ENCODE measurements at places on chromosomes 16 and 17.

- DNase-seq: no peak
Measured at GRCh38 chr17:19723964-19724363, 7.6 kb upstream of the SLC47A2 start.

DNA sequence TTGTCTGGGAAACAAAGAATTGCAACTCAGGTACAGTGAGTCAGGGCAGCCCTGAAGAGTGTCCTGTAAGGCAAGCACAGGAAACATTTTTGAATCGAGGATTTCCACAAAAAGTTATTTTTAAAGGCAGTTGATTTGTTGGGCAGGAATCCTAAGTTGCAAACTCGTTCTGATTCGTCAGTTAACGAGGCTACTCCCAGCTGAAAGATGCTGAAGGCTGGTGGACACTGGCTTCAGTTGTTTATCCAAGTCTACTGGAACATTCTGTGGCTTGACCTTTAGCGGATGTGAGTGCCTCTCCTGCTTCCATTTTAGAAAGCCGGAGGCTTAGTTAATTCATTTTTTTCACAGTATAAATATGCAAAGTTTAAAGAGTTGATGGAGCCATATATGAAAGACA is 84.2 kb downstream of the KCNJ12 start:
- DNase-seq: no peak

GRCh38 chr16:10039220-10040096 is 142.8 kb downstream of the GRIN2A start:
- peak; percentile 46 for DNase-seq

- no peak for DNase-seq
Measured at GRCh38 chr16:1330260-1330914, 3.1 kb upstream of the BAIAP3 start.

DNA sequence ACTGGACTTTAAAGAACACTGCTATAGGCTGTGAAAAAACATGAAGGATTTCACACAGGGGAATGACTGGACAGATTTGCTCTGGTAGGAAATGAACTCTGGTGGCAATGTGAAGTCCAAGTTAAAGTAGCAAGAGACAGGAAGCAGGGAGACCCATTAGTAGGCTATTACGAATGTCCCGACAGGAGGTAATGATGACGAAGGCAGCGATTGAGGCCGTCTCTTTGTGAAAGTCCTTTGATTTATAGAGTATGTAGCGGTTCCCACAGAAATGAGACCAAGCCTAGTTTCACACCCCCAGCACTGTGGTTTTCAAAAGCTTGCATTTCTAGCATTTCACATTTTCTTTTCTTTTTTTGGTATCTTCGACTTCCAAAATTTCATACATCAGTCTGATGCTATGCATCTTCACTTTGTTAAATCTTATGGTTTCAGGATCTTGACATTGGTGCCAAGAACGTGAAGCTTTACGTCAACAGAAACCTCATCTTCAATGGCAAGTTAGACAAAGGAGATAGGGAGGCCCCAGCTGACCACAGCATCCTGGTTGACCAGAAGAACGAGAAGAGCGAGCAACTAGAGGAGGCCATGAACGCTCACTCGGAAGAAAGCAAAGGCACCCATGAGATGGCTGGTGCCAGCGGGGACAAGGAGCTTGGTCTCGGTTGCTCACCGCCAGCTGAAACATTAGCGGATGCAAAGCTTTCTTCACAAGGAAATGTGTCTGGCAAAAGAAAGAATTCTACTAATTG is 189.8 kb downstream of the KATNIP start:
- no peak for DNase-seq

DNA sequence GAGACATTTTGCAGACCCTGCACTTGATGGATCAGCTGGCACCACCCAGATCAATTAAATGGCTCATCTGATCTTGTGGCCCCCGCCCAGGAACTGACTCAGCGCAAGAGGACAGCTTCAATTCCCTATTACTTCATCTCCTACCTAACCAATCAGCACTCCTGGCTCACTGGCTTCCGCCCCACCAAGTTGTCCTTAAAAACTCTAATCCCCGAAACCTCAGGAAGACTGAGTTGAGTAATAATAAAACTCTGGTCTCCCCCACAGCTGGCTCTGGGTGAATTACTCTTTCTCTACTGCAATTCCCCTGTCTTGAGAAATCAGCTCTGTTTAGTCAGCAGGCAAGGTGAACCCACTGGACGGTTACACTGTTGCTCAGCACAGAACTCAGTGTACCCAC is 23.6 kb downstream of the SPPL2C start:
- DNase-seq: no peak

DNA sequence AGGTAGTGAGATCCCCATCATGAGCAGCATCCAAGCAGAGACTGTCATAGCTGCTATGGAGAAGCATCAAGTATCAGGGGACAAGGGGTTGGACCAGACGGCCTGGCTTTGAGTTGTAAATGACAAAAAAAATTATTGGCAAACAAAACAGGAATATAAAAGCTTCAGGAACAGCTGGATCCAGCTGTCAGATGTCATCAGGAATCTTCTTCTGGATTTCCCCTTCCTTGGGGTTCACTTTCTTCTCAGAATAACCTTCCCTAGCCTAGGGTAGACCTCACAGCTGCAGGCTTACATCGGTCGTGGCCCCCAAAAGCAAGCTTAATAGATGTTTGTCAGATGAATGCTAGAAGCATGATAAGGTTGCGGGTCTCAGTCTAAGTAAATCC is 17.2 kb upstream of the RAI1 start:
- no peak for DNase-seq

DNA sequence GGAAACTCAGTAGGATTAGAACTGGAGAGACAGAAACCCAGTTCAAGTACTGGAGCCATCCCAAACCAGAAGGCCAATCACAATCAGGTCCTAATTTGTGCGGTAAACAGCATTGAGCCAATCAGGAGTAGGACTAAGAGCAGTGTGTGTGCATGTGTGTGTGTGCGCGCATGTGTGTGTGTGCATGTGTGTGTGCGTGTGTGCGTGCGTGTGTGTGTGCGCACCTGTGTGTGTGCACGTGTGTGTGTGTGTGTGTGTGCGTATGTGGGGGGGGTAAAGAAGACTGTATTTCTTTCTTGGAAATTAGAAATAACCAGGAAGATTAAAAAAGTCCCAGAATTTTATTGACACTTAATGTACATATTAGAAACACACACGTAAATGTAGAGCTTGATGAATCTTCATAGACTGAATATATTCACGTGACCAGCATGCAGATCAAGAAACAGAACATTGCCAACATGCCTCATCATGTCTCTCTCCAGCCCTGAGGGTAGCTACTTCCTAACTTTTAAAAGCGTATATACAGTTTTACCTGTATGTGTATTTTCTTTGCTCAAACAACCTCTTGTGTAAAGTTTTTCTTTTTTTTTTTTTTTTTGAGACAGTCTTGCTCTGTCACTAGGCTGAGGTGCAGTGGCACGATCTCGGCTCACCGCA is 919 bp upstream of the DHRS7C start:
- DNase-seq: no peak

DNA sequence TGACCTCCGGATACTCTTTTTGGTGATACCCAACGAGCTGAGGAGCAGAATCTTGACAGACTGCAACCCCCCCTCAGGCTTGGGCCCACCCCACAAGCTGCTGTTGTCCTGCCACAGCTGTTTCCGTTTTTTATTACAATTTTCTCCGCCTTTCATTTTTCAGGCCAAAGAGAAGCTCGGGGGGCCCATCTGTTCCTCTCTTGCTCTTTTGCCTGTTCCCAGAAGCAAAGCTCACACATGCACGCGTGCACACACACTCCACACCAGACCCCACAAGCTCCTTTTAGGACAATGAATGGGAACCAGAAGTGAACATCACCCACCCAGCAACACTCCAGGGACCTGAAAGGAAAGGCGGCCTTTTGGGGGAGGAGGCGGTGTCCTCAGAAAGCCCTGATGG is 16.3 kb downstream of the SOX9 start:
- peak; percentile 92 for DNase-seq

- no peak for DNase-seq
Measured at GRCh38 chr17:77963441-77963840, 4.9 kb downstream of the TNRC6C start.

DNA sequence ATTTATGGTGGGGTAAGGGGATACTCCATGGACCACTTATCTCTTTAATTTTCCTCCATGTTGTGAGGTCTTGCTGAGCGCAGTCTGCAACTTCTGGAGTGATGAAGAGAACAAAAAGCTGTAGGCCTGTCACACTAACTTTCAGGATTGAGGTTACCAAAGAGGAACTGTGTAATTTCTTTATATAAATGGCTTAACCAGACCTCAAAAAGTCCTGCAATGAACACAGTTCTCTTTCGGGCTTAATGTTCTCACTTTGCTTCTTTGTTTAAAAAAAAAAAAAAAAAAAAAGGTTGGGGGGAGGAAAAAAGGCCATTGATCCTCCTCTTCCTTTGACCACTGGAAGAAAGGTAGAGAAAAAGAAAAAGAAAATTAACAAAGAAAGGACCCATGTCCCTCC is 86.8 kb upstream of the SOX9 start:
- no peak for DNase-seq

DNA sequence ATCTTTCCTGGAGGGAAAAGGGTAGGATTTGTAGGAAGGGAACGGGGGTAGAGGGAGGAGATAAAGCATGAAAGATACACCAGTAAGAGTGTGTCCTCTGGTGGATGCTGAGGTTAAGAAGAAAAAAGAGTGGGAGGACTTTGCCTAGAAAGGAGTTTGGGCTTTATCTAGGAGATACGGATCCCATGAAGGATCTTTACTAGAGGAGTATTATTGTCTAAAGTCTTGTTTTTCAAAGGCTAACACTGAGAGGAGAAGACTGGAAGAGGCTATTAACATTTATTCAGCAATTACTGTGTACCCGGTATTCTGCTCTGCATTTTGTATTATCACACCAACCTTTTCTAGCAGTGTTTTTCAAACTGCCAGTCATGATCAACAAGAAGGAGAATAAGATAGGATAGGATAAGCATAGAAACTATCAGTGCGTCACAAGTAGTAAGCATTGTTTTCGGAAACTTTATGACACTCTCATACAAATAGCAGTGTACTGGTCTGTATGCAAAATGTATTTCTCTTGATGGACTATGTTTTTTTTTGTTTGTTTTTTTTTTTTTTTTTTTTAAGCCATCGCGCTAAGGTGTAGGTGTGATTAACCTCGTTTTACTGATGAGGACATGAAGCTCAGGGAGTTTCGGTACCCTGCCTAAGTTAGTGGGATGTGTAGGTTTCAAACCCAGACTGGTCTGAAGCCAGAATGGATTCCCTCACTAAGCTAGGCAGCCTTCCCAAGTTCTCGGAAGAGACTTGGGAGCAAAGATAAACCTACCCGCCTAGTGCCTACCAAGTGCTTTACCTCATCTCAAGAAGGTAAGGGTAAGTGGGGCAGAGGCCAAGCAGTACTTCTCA is 1.3 kb upstream of the SP2 start:
- DNase-seq: no peak

DNA sequence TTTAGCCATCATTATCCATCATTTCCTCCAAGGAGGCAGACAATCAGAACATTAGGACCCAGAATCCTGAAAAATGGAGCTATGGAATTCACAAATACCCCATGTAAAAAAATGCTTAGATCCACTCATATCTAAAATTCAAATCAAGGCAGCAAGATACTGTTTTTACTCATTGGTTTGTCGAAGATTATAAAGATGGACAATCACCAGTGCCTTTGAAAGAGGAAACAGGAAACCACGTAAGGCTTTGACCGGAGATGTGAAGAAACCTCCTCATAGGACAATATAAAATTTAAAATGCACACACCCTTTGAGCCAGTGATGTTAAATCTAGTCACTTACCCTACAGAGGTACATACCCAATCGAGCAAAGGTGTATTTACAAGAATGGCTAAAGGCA is 130.0 kb downstream of the XYLT1 start:
- no peak for DNase-seq

DNA sequence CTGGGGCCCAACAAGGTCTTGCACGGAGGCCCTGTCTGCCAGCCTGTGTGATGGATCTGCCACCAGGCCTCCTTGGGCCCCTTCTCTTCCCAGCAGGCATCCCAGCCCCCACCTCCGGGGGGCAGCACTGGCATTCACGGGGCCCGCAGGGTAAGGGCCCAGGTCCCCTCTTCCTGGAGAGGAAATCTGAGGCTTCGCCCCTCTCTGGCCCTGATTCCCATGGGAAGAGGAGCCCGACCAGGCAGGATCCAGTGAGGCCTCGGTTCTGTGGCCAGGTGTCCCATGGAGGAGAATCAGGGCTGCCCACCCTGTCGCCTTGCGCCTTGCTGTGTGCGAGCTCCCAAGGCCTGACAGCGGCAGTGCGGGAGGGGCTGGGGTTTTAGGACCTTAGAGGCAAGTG is 48.4 kb downstream of the PDPK1 start:
- no peak for DNase-seq

DNA sequence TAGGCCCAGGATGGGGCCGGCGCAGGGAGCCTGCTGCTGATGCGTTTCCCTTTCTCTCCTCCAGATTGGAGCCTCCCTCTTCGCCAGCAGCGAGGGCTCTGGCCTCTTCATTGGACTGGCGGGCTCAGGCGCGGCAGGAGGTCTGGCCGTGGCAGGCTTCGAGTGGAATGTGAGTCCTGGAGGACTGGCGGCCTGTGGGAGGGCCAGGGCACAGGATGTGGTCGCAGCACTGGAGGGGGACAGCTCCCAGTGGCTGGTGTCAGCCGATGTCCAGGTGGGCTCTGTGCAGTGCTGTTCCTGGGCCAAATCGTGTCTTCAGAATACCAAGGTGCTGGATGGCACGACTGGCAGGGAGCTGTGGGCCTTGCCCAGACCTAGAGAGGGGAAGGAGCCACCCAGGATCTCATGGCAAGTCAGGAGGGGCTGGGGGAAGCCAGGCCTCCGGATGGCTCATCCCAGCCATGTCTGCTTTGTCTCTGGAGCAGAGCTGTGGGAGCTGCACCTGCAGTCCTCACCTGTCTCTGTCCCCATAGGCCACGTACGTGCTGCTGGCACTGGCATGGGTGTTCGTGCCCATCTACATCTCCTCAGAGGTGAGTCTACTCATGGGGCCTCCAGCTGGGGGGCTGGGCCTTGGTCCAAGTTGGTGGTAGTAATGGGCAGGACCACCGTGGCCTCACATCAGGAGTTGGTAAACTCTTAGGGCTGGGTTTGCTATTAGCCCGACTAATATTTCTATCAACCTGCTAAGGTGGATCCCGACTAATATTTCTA is 7.3 kb downstream of the SLC5A10 start:
- no peak for DNase-seq

DNA sequence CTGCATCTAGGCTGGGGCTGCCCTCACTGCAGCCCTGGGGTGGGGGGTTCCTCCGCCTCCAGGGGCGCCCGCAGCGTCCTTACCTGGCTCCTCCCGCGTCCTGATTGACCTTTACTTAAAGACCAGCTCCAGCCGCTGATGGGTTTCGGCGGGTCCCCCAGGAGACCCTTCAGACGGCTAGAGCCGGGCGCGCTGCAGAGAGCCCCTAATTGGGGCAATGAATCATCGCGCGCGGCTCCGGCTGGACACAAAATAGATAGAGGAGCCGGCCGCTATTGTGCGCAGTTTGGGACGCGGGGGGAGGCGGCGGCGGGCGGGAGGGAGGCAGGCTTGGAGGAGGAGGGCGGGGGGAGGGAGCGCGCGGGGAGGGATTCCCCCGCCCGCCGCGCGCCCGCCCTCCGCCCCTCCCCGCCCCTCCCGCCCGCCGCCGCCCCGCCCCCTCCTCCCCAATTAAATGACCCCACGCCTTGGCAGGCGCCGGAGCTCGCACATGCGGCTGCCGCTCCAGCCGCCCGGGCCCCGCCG is 56.5 kb upstream of the CIBAR2 start:
- no peak for DNase-seq

- DNase-seq: no peak
Measured at GRCh38 chr16:50368410-50369132, at the start of gene BRD7. BRD7 (minus strand) TSS chr16:50368988; CDS start chr16:50368774, 214 bp downstream.

Data from NCI-H524 treated with DMSO at 0.1 percent for 48 hours (cell line).